ENCODE measurements at places on chromosomes 11 and 22.

DNA sequence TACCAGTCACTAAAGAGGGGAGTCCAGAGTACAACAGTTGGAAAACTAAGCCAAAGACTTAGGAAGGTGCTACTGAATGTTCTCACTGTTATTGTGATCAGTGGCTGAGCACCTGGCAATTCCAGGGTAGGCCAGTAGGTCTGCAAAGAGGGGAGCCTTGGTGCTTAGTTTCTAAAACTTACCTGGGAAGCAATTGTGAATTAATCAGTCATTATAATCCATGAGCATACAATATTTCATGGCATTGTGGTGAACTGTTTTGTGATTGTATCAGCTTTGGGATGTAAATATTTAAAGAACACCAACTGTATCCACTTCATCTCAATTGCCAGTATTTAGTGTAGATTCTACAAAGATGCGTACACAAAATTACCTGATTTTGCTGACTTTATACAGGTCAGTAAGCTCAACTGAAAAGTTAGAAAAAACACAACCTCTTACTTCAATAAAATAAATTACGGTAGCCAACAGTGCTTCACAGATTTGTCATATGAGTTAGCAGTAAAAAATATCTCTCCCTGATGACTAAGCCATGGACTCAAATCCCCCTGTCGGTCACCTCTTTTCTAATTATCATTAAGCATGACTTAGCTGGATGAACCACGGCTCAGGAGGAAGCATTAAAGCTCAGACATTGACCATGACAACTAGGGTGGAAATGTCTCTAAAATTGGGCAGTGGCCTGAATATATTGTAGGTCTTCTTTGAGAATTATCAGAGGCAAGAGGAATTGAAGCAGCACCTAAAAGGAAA lies 30.8 kb upstream of the SORL1 start:
- DNase-seq, result no peak

DNA sequence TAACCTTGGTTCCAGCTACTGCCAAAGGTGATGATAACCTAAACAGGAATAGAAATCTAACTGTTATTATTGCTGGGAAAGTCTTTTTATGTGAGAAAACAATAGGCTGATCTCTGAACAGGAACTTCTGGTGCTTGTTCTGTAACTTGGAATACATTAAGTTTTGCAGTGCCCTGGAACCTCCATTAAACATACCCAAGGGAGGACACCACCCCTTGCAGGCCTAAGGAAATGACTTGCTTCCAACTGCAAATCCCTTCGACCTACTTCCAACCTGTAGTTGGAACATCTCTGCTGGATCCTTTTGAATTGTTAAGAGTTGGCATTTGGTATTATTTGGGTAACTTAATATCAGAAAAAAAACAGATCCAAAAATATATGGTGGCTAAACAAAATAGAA lies 188.4 kb upstream of the API5 start:
- DNase-seq, result no peak

GRCh38 chr11:61297341-61297740 lies 2.2 kb upstream of the VWCE start:
- no peak for DNase-seq

DNA sequence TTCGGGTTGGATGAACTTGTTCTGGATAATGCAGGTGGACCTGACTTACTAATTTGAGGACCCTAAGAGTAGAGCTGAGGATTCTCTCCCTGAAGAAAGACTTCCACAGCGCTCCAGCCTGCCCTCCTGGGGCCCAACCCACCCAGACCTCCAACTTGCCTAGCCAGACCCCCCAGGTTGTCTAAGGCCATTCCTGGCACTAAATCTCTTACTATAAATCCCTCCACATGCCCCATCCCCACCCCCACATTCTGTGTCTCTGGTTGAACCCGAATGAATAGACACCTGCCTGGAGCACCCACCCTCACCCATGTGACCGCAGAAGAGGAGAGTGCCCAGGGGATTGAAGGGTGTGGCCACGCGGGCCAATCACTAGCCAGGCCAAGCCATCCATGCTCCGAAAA lies 1480.0 kb downstream of the TBC1D22A start:
- no peak for DNase-seq

DNA sequence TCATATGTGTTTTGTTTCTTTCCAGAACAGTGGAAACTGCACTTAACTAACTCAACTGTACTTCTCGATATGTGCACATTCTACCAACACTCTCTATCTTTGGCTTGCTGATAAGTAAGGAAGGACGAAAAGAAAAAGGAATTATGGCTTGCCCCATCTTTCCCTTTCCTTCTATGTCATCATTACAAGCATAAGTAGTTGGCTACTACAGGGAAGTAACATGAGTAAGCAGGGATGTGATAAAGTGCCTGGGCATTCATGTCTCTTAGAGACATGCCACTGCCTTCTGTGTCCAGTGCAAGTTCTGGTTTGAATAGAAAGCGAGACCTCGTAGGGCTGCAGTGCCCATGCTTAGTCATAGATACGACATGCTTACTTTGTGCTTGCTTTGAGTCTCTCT lies 342.5 kb downstream of the ETS1 start:
- no peak for DNase-seq

- no peak for DNase-seq
Observed at GRCh38 chr11:47523490-47524225, 29.3 kb downstream of the CELF1 start.

DNA sequence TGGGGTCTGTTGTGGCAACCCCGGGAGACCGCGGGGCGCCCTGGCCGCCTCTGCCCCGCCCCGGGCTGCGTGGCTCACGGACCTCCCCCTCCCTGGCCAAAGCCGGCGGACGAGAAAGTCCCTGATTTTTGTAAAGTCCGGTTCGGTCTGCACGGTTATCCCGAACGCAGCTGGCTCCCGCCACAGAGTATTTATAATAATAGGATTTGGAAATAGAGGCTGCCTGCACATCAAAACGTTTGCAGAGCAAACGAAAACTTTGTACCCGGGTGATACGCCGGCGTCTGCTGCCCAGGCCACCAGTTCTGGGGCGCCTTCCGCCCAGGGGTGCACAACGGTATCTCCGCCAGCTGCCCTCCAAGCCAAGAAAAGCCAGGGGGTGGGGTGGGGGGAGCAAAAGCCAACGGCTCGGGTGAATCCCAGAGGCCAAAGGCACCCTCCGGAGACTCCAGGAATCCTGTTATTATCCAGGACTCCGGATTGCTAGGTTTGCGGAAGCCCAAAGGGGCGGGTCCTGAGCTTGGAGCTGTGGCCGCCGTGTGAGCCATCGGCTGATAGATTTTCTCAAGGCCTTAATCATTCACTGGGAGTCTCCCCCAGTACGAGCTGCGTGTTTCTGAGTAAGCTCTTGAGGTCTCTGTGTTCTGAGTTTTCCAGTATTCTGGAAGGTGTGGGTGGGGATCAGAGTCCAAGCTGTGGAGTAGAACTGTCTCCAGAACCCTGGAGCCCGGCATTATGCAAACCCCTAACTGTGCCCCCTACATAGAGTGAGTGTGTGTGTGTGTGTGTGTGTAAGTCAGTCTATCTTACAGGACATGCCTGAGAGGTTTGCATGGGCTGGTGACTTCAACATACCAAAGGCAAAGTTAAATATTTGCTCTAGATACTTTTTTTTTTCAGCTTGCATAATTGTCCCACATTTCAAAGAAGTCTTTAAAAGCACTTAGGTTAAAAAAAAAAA lies 673 bp upstream of the SHANK2 start:
- DNase-seq, result no peak

GRCh38 chr11:32821517-32821916 lies 8.2 kb upstream of the PRRG4 start:
- peak; percentile 77 for DNase-seq

DNA sequence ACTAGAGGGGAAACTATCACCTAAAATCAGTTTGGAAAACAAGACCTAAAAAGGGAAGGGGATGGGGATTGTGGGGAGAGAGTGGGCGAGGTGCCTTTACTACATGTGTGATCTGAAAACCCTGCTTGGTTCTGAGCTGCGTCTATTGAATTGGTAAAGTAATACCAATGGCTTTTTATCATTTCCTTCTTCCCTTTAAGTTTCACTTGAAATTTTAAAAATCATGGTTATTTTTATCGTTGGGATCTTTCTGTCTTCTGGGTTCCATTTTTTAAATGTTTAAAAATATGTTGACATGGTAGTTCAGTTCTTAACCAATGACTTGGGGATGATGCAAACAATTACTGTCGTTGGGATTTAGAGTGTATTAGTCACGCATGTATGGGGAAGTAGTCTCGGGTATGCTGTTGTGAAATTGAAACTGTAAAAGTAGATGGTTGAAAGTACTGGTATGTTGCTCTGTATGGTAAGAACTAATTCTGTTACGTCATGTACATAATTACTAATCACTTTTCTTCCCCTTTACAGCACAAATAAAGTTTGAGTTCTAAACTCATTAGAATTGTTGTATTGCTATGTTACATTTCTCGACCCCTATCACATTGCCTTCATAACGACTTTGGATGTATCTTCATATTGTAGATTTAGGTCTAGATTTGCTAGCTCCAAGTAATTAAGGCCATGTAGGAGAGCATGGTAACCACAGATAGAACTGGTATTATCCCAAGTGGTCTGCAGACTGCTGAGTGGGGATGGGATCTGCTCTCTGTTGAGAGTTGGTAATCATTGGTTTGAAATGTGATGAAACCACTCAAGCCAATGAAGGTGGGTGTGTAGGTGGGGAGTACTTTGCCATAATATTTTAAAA lies 3.6 kb downstream of the NEAT1 start:
- no peak for DNase-seq

- no peak for DNase-seq
Observed at GRCh38 chr11:119509282-119509841, 86.4 kb upstream of the THY1 start.

DNA sequence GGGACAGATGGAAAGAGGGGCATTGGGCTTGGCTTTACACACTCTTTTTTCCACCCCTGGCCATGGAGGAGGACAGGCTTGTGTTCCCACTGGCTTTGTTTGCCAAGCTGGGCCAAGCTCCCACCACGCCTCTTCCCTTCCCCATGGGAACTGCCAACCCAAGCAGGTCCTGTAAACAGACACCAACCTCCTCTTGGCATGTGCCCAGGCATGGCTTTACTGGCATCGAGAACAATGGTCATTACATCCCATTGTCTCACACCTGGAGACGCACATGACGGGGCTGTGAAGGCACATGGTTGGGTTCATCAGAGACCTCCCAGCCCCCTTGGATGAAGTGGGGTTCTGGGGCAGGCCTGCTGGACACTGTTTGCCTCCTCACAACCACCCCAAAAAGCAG lies 11.7 kb downstream of the SEC14L3 start:
- no peak for DNase-seq

Measured in NCI-H1048 (cell line).